Activated CD4-positive, alpha-beta T cell treated with anti-CD3 and anti-CD28 coated beads for 36 hours (primary cell): ENCODE measurements at places on chromosomes 13 and 19. TPM values are rescaled to one million over a fixed set of nuclear protein-coding genes. Genes with fewer than 3 reads are reported as not detected.

Gene IGFLR1
- 71.4 TPM for total RNA-seq

Gene RAB20
- 9.0 TPM for total RNA-seq

Gene C2CD4C
- 0.09 TPM for total RNA-seq

Gene ZNF486
- total RNA-seq, result 18.1 TPM

Gene LMTK3
- 3.9 TPM for total RNA-seq

Gene IGSF23
- not detected for total RNA-seq

Gene PGLYRP1
- total RNA-seq, result not detected

Gene SYNGR4
- not detected for total RNA-seq

Gene ZNF723
- total RNA-seq, result not detected

Gene CALR3
- total RNA-seq, result not detected

Gene SOHLH2
- total RNA-seq, result not detected

Gene C19orf85
- total RNA-seq, result not detected

GRCh38 chr13:49776871-49777270 lies 15.6 kb downstream of the KPNA3 start:
- H3K27me3 ChIP-seq, result no peaks in the 10 kb centered on the region
- no peak for DNase-seq
- no peak overlapping the region for H3K4me3 ChIP-seq
- peaks cover 2% of the 10 kb centered on the region for H3K36me3 ChIP-seq

DNA sequence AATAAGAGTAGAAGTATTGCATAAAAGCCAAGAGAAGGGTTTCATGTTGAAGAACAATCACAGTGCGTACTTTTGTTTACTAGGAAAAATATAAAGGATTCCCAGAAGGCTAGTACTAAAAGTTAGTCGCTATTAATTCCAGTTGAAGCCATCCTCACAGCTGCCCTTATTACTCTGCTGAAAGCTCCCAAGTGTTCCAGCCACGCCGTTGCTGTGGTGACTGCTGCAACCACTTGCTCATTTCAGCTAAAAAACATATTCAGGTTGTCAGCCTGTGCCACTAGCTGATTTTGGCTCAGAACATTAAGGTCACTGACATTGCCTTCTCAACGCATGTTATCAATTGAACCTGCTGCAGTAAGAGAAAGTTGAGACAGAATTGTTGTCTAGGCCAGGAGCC lies 87.1 kb upstream of the FNDC3A start:
- H3K27me3 ChIP-seq, result peaks cover 5% of the 10 kb centered on the region
- H3K4me3 ChIP-seq, result no peak overlapping the region
- H3K36me3 ChIP-seq, result peaks cover 1% of the 10 kb centered on the region
- no peak overlapping the region for H3K27ac ChIP-seq
- H3K4me1 ChIP-seq, result peaks cover 60% of the 10 kb centered on the region

DNA sequence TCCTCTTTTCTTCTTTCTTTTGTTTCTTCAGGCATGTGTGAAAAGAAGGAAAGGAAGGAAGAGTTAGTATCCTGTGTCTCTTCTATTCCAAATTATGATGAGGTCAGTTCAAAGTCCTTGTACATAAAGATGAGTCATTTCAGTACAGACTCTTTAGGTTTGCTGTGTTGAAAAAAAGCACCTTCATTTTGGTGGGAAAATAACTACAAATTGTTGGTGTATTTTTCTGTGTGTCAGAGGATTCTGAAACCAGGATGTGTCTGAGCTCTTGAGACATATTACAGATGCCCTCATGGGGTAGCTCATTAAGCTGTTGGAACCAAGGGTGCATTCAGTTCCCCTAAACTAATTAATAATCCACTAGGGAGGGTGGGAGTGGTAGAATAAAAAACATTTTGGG lies 5.8 kb upstream of the HSPH1 start:
- no peak for DNase-seq
- no peak overlapping the region for H3K4me3 ChIP-seq
- peaks cover 11% of the 10 kb centered on the region for H3K4me1 ChIP-seq
- no peak overlapping the region for H3K27ac ChIP-seq

GRCh38 chr13:98784666-98785065 lies 32.2 kb upstream of the SLC15A1 start:
- no peak overlapping the region for H3K4me3 ChIP-seq
- DNase-seq, result no peak
- no peak overlapping the region for H3K27ac ChIP-seq
- H3K27me3 ChIP-seq, result peaks cover 19% of the 10 kb centered on the region
- H3K36me3 ChIP-seq, result no peaks in the 10 kb centered on the region

DNA sequence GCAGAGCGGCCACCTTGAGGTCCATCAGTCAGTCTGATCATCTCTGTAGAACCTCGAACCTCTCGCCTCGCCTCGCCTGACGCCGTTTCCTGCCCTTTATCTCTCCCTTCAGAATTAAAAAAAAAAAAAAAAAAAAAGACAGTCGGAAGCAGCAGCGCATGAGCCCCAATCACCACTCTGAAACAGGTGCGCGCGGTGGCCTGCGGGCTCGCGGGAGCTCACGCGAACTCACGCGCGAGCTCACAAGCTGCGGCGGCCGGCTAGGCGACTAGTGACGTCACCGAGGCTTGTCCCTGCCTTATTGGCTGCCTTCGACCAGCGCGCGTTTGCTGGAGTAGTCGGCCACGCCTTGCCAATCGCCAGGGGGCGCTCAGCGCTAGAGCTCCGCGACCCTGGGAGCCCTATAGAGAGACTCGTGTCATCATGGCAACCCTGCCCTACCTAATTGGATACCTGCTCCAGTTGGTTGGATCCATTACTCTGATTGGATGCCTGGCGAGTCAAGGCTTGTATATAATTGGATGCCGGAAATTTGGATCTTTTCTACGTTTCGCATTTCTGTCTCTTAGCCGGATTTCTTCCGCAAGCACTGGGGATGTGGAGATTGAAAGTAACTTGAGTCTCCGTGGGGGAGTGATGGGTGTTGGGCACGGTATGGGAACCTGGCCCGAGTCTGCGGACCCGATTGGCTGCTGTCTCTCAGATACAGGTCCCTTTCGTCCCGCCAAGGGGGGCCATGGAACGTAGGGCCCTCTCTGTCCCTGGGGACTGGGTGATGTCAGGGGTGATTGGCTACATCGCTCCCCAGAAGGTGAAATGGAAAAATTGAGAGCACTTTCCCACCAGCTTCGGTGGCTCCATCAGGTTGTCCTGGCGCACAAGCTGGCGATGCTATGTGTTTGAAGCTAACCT lies 31.6 kb downstream of the SYT3 start:
- H3K4me1 ChIP-seq, result peaks cover 13% of the 10 kb centered on the region
- H3K4me3 ChIP-seq, result peak overlapping the region; percentile 5
- H3K36me3 ChIP-seq, result no peaks in the 10 kb centered on the region
- peak; percentile 95 for DNase-seq
- no peak overlapping the region for H3K27ac ChIP-seq

GRCh38 chr13:27790523-27790922 lies 1.8 kb upstream of the GSX1 start:
- peaks cover 36% of the 10 kb centered on the region for H3K4me1 ChIP-seq
- H3K27me3 ChIP-seq, result peaks cover 63% of the 10 kb centered on the region
- peak overlapping the region; percentile 69 for H3K4me3 ChIP-seq
- no peak for DNase-seq
- H3K27ac ChIP-seq, result no peak overlapping the region

- H3K36me3 ChIP-seq, result no peaks in the 10 kb centered on the region
- no peak overlapping the region for H3K27ac ChIP-seq
- DNase-seq, result no peak
Observed at GRCh38 chr13:51050021-51050830, 60.8 kb downstream of the C13orf42 start.

DNA sequence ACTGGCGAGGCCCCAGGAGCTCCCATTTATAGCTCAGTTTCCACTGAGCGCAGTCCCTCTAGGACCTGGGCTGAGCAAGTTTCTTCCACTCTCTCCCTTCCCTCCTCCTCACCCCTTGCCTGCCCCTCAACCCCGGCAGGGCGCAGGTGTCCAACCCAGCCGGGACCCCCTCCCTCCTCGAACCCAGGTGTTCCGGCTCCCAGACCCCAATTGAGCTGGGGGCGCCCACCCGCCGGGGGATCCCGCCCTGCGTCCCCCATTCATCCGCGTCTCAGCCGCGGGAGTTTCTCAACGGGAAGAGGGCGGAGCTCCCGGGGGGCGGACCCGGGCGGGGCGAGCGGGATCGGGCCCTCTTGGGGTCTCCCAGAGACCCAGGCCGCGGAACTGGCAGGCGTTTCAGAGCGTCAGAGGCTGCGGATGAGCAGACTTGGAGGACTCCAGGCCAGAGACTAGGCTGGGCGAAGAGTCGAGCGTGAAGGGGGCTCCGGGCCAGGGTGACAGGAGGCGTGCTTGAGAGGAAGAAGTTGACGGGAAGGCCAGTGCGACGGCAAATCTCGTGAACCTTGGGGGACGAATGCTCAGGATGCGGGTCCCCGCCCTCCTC lies at the start of gene KIRREL2:
TSS of gene KIRREL2 (plus strand) at position 366 of the 604 bp plus-strand sequence. CDS start at position 575, 209 bp downstream.
- H3K27ac ChIP-seq, result no peak within 1 kb of the TSS
- H3K4me1 ChIP-seq, result peaks cover 12% of the 10 kb centered on the region
- DNase-seq, result peak; percentile 49
- no peaks in the 10 kb centered on the region for H3K36me3 ChIP-seq
- H3K27me3 ChIP-seq, result peaks cover 56% of the 10 kb centered on the region
- peak within 1 kb of the TSS; percentile 65 for H3K4me3 ChIP-seq

- H3K27ac ChIP-seq, result peak overlapping the region; percentile 61
- DNase-seq, result peak; percentile 82
- H3K4me3 ChIP-seq, result no peak overlapping the region
- peaks cover 35% of the 10 kb centered on the region for H3K27me3 ChIP-seq
Observed at GRCh38 chr19:8361921-8362793, 1.8 kb upstream of the ANGPTL4 start.

- H3K27ac ChIP-seq, result no peak overlapping the region
- no peak overlapping the region for H3K4me3 ChIP-seq
- H3K4me1 ChIP-seq, result no peaks in the 10 kb centered on the region
Observed at GRCh38 chr13:73412933-73413332, 354.1 kb downstream of the KLF5 start.

DNA sequence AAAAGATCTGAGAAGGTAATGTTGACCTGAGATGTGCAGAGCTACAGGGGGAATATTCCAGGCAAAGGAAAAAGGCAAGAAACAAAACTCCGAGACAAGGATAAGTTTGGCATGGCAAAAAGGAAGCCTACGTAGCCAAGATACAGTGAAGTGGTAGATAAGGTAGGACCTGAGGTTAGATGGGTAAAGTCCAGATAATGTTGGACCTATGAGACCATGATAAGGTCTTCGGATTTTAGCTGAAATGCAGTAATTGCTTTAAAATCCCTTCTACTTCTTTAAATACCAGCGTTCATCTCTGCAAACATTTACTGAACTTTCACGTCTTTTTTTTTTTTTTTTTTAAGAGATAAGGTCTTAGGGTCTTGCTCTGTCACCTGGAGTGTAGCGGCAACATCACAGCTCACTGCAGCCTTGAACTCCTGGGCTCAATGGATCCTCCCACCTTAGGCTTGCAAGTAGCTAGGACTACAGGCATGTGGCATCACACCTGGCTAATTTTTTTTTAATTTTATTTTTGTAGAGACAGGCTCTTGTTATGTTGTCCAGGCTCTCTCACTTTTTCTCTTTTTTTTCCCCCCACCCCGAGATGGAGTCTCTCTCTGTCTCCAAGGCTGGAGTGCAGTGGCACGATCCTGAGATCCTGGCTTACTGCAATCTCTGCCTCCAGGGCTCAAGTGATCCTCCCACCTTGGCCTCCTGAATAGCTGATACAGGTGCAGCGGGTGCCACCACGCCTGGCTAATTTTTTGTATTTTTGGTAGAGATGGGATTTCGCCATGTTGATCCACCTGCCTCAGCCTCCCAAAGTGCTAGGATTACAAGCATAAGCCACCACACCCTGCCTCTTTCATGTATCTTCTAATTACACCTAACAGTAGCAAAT lies 4.2 kb upstream of the WBP4 start:
- no peaks in the 10 kb centered on the region for H3K27me3 ChIP-seq
- no peak for DNase-seq
- H3K4me1 ChIP-seq, result peaks cover 51% of the 10 kb centered on the region
- H3K27ac ChIP-seq, result no peak overlapping the region

DNA sequence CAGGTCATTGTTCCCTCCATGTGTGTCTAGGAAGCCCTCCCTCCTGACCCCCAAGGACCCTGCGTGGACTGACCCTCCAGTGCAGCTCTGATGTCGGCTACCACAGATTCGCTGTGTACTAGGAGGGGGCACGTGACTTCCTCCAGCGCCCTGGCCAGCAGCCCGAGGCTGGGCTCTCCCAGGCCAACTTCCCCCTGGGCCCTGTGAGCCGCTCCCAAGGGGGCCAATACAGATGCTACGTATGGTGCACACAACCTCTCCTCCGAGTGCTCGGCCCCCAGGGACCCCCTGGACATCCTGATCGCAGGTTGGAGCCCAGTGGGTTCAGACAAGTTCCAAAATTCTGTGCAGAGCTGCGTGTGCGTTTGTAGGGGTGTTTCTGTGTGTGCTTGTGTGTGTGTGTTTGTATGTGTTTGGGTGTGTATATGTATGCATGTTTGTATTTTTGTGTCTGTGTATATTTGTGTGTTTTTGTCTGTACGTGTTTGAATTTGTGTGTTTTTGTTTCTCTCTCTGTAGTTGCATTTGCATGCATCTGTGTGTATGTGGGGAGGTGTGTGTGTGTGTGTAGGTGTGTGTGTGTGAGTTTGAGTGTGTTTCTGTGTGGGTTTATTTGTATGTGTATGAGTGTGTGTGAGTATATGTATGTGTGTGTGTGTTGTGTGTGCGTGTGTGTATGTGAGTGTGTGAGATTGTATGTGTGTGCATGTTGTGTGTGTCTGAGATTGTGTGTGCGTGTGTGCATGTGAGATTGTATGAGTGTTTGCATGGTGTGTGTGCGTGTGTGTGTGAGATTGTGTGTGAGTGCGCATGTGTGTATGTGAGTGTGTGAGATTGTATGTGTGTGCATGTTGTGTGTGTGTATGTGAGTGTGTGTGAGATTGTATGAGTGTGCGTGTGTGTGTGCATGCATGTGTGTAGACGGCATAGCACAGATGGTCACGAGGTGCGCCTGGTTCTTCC lies 21.4 kb upstream of the LILRA2 start:
- DNase-seq, result no peak
- H3K27me3 ChIP-seq, result peaks cover 22% of the 10 kb centered on the region
- no peaks in the 10 kb centered on the region for H3K36me3 ChIP-seq
- no peak overlapping the region for H3K27ac ChIP-seq

- H3K4me1 ChIP-seq, result no peaks in the 10 kb centered on the region
- H3K36me3 ChIP-seq, result no peaks in the 10 kb centered on the region
- DNase-seq, result no peak
- H3K4me3 ChIP-seq, result no peak overlapping the region
Observed at GRCh38 chr13:37656247-37656940, 57.8 kb upstream of the POSTN start.
